Hematopoietic multipotent progenitor cell treated with erythropoietin and hydrocortisone succinate and interleukin-3 and kit ligand, for 15 days (in vitro differentiated cells): ENCODE measurements at places on chromosomes 12 and 14.

- DNase-seq = no peak
Measured at GRCh38 chr14:99812892-99813291, 19.7 kb downstream of the EML1 start.

DNA sequence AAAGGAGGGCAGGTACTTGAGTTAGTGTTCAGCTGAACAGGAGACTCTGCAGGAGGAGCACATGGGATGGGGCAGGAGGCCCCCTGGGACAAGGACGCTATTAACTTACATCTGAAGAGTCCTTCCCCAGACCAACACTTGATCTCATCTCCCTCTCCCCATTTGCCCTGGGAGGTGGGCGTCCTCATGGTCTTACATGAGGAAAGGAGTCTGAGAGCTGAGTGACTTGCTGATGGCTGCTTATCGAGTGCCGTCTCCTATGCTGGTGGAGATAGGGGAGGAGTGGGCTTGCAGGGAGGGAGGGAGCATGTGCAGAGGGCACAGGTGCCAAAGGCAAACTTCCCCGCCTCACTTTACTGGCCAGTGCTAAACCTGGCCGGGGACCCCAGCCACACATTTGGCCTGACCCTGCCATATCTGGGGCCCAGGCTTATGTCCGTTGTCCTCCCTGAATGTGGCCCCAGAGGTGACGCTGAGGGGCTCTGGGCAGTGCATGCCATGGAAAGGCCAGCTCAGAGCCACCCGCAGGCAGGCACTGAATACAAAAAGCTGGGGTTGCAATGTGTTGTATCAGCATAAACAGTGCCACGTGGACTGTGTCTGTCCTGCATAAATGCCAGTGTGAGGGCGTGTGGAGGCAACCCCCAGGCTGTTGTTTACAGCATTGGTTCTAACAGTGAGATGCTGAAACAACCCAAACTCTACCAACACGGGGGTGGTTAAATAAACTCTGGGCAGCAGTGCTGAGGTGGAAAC is 29.4 kb downstream of the FAIM2 start:
- DNase-seq = no peak

DNA sequence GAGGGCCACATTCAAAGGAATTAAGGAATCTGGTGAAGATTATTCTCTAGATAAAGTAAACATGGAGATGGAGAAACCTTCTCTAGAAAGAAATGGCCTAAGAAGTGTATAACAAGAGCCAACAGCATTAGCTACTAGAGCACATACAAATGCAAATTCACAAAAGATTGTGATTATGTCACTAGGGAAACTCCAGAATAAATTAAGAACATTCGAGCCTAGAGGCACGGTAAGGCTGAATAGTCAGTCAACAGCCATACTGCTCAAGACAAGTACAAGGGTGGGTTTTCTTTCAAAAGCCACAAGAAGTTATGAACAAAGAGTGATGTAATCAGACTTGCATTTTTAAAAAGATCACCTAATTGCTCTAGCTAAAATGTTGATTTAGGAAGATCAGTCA is 25.4 kb downstream of the PPP4R3A start:
- DNase-seq = no peak

DNA sequence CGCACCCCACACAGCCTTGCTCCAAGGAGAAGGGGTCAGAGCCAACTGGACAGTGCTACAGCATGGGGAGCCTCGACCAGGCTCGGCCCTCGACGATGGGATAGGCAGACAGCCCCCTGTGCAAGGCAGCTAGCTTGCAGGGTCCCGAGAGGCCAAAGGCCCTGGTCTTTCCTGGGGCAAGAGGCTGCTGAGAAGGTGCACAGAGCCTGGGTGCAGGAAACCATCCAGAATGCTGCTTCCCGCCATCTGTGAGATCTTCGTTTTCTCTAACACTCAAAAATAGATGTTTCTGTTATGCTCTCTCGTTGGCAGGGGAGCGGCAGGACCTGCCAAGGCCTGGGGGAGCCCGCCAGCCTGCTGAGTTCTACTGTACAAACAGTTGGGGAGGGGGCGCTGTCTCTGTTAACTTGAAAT is 168.0 kb upstream of the RTL1 start:
- no peak for DNase-seq

DNA sequence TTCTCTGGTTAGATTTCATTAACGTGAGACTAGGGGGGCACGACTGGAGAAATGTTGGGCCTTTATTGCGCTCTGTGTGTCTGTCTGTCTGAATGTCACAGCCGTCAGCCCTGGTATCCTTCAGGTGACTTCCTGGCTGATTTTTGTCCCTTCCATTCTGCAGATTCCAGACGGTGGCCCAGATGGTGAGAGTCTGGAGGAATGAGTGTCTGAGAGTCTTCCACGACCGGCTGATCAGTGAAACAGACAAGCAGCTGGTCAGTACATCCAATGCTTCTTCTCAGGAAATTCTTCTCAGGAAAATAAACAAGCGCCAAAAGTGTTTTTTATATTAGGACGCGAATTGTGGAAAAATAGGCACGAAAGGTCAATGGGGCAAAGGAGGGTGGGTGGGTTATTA is 93.5 kb downstream of the CCDC92 start:
- DNase-seq = no peak

DNA sequence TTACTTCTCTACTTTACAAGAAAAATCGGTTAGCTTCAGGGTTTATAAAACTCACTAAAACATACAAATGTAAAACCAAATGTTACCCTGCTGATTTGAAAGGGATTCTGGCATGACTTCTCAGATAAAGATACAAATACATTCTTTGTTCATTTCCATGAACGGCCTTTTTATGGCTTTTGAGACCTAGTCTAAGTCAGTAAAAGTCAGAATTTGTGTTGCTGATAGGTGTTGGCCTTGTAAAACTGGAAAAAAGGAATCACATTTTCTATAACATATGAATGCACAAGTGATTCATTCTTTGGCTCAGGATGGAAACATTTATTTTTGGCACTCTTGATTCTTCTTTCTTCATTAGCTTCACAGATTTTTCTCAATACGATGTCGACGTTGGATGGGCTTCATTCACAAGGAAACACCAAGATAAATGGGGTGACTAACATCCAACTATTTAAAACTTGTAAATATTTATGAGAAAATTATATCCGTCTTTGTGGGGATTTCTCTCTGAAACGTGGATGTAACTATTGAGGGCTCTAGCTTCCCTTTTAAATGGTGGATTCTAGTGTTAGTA is 27.0 kb upstream of the CPM start:
- no peak for DNase-seq
